Coronary artery (tissue), 2 donors: ENCODE measurements at places on chromosomes 3 and 15.

DNA sequence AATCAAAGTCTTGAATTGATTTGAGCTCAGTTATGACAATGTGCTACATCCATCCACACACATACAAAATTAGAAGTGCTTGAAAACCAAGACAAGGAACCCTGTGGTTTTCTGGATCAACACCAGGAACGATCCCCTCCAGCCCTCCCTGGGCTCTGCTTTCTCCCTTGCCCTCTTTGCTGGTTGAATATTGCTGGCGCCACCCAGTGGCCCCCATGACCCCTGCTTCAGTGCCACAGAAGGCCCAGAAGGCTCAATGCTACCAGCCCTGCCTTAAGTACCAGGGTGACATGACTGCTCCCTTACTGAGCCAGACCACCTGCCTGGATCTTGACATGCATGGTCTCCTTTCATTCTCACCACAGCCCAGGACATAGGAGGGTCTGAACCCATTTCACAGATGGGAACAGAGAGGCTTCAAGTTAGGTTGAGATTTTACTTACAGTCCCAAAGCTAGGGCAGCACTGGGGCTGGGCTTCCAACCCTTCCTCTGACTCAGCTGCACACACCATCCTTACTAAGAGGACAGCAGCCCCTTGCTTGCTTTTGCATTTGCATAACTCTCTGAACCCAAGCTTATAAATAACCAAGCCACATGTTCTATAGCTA, 15.0 kb downstream of the IL12A start:
- no peak for DNase-seq

DNA sequence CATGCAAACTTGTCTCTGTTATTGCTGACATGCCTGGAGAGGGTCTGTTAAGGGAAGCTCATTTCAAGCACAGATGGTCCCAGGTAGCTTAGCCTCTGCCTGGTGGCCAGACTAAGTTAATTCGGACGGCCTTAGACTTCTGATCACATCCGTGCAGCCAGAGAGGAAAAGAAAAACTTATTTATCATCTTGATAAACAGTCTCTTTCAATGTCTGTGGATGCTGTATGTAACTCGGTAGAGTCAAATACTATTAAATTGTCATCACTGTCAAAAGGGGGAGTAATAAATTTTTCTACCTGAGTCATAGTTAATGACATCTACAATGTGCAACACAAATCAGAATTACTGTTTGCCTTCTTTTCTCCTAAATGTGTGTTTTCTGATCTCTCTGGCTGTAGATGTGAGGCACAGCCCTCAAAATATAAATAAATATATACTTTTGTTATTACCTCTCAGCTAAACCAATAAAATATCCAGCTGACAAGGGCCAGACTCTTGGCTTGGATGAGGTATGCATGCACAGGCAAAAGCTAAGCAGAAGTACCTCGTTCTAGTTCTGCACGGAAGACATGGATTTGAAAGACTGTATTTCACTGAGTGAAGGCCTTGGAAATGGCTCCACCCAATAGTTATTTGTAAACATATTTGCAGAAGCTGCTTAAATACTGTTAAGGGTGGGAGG, 530.0 kb downstream of the TAFA4 start:
- no peak for DNase-seq

- DNase-seq: no peak
Observed at GRCh38 chr3:182216311-182216970, 504.7 kb downstream of the SOX2 start.

- DNase-seq: no peak
Observed at GRCh38 chr3:43618142-43618541, 3.7 kb downstream of the ANO10 start.

- DNase-seq: no peak
Observed at GRCh38 chr3:79729096-79729495, 38.7 kb downstream of the ROBO1 start.

DNA sequence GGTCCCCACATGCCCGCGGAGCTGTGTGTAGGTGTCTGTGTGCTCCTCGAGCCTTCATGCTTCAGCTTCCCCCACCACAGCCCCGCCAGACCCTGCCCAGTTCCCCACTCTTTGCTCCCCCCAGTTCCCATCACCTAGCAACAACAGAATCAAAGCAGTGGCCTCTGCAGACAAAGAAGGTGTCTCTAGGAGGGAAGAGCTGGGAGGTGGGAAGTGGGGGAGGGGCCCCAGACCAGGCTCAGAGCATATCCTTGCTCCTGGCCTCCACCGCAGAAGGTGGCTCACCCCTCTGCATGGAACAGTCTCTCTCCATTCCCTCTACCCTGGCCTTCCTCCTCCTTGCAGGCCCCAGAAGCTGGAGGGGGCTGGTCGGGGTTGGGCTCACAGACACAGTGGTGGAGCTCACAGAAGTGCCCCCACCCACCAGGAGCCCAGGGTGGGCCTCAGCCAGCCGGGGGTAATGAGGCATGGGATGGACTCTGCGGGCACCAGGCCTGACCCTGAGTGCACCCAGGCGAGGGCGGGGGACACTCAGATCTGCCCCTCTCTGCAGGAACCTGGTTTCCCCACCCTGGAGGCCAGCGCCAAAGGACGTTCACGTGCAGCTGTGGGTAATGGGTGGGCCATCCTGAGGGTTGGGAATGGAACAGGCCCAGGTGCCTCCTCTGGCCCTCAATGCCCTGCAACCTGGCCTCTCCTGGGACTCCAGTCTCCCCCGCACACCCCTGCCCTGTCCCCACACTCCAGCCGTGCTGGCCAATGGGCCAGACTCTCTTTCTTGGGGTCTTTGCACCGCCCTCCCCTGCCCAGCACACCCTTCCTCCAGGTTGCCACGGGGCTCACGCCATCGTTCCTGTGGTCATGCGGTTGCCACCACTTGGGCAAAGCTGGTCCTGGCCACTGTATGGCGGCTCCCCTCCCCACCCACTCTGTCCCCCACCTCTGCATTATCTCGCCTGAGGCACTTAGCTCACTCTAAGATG, 53.4 kb downstream of the TPRA1 start:
- DNase-seq: no peak

DNA sequence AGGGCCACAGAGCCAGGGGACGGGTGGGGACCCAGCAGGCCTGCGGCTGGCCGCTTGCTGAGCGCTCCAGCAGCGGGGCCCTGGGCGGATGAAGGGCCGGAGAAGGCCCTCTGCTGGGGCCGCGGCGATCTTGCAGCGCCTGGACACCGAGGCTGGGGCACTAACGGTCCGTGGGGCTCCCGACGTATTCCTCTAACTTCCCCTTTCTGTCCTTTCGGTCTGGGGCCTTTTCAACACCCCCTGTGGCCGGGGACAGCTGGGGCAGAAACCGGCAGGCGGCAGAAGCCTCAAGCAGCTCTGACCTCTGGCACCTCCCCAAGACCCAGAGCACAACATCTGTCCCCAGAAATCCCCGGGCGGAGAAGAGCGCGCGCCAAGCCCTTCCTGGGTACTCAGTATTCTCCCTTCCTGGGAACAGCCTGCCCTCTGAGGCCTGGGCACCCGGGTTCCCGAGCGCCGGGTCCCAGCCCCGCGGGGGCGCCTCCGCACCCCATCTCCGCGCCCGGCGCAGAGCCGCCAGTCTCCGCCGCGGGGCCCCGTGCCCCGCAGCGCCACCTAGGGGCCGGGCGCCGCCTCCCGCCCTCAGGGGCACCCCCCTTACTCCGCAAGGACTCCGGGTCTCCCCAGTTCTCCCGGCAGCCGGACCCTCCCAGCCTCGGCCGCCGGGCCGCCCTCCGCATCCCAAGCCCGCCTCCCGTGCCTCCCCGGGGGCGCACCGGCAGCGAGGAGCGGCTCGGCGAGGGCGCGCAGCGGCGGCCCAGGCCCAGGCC, 582 bp upstream of the SLCO3A1 start:
- DNase-seq: peak; percentile 86

DNA sequence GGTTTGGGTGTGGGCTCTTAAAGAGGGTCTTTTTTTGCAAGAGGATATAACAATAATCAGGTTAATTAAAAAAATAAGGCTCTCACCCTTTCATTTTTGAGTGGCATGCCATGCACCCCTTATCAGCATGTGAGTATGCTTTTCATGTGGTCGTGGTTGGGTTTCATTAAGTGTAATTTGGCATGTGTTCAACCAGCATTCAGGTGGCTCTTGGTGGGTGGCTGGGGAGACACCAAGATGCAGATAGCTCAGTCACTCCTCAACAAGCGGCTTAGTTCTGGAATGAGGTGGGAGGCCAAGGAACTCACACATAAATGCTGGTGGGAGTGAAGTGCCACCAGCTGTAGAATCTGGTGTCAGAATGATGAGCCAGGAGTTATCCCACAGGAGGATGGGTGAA, 66.8 kb downstream of the FLNB start:
- no peak for DNase-seq

DNA sequence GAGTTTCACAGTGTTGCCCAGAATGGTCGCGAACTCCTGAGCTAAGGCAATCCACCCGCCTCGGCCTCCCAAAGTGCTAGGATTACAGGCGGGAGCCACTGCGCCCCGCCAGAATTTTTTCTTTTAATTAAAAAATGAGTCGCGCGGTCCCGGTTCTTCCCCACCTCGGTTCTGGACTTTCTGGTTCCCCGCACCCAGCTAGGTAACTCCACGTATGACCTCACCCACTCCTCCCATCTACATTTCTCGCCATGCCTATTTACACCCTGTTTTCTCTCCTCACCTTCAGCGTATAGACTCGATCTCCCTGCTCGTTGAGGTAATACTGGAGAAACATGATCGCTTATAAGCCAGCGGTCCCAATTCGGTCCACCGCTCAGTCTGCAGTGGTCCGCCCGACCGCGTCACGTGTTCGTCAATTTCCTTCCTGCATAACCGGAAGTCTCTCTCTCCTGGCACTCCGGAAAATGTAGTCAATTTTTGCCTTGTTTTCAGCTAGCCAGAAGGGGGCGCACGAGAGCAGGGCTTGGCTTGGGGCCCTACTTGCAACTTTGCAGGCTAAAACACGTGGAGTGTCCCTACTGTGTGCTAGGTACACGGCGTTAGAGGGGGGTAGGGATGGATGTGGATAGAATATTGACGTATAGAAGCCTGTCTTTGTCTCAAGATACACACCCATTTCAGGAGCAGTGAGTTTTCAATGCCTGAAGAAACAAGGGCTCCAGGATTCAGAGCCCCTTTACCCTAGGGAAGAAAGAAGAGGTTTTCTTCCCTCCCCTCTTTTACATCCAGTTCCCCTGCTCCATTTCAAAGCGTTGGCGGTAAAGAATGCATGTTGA, at the start of the genes NOP10 and NUTM1:
Gene NOP10 (minus strand): TSS at position 400 of the 839 bp plus-strand sequence. CDS start 63 bp downstream, at position 337.
Gene NUTM1 (plus strand): TSS at position 579 of the 839 bp plus-strand sequence. CDS start 382 bp downstream, outside the sequence.
- DNase-seq: peak; percentile 93

DNA sequence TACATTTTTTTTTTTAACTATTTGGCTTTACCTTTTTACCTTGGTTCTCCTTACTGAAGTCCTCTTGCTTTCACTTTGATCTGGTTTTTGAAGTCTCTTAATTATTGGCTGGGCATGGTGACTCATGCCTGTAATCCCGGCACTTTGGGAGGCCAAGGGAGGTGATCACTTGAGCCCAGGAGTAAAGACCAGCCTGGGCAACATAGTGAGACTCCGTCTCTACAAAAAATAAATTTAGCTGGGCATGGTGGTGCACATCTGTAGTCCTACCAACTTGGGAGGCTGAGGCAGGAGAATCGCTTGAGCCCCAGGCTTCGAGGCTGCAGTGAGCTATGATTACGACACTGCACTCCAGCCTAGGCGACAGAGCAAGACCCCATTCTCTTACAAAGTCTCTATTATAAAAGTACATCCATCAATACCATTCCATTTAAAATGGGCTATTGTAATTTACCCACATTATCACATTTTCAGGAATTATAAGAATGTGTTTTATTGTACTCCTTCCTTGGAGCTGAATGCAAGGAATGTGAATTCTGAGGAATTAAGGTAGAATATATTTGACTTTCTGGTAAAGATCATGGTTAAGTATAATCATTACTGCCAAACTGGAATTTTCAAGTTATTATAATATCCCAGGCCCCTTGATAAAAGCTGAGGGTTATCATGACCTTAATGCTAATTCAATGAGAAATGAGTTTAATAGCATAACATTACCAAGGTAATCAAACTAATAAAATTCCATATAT, 49.0 kb downstream of the MSL2 start:
- DNase-seq: no peak

GRCh38 chr3:170848292-170848917, 21.6 kb downstream of the RPL22L1 start:
- no peak for DNase-seq

DNA sequence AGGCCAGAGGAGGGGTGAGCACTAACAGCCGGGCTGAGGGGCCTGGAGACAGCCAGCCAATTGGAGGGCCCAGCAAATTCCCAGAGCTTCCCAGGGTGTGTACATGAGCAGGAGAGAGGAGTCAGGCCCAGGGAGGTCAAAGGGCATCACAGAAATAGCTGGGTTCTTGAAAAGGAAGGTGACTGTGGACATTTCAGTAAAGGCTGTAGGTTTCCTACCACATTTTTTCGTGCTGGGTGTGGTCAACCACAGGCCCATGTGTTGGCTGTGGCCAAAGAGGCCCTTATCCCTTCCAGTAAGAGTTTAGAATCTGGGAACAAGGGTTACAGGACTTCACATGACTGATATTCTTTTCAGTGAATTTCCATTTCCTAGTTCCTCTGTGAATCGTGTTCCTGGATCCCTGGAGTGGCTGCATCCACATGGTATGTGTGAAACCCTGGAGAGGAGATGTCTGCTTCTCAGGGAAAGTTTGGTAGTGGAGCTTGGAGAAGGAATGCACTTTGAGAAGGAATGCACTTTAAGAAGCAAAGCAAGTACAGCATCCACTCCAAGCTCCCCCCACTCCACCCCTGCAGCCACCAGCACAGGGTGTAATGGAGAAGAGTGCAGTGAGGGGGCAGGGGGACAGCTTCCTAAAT, 73.2 kb upstream of the HEG1 start:
- DNase-seq: no peak

GRCh38 chr3:183283886-183284285, 30.8 kb downstream of the B3GNT5 start:
- DNase-seq: no peak

DNA sequence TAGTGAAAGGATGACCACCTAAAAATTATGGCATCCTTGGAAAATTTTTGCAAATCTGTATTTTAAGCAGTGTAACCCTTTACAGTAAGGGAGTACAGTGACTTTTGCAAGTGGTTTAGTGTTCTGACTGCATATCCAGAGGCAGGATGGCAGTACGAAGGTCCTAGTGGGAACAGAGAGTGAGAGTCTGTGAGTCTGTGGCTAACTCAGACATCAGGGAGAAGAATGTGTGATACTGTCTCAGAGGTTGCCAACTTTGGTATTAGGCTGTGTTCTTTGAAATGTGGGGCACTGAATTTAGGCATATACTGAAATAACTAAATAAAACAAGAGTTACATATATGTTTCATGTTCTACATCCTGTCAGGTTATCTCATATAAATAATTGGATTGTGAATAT, 25.7 kb downstream of the PRKCI start:
- no peak for DNase-seq
